ENCODE measurements at places on chromosomes 1 and 21.

GRCh38 chr1:43809097-43809673, 101.8 kb downstream of the ST3GAL3 start:
- no peak overlapping the region for H3K27ac ChIP-seq
- no peaks in the 10 kb centered on the region for H3K27me3 ChIP-seq
- H3K4me3 ChIP-seq: no peak overlapping the region
- peaks cover 4% of the 10 kb centered on the region for H3K4me1 ChIP-seq

DNA sequence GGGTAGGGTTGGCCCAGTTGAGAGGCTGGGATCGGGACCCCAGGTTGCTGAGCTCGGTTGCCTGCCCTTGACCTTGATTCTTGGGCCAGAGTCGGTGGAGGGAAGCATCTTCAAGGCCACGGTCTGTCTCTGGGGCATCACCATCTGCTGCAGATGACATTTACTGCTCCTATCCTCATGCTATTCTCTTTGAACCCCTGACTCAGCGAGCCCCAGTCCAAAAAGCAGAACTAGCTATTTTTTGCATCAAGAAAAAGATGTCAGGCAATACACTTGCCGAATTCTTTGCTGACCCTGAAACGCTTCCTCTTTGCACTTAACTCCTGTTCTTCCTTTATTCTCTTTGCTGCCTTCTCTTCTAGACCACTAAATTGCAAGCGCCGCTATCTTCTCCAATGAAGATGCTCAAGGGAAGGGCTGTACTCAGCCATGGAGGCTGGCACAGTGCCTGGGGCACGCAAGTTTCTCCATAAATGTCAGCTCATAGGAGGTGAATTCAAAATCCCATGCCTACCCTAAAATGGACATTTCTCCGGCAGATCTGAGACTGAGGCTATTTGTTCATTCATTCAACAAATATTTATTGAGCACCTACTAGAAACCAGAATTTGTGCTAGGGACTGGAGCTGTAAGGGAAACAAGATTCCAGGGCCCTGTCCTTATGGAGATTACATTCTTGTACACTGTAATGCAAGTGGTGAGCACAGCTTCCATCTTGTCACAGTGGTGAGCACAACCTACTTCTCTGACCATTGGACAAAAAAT, 20.5 kb upstream of the CAPZB start:
- H3K4me1 ChIP-seq: no peaks in the 10 kb centered on the region
- H3K4me3 ChIP-seq: no peak overlapping the region
- no peak overlapping the region for H3K27ac ChIP-seq
- DNase-seq: no peak

- H3K4me3 ChIP-seq: no peak overlapping the region
- no peaks in the 10 kb centered on the region for H3K36me3 ChIP-seq
- no peak for DNase-seq
- H3K4me1 ChIP-seq: no peaks in the 10 kb centered on the region
These were observed 91.8 kb upstream of the GJB5 start for GRCh38 chr1:34663031-34663430.

- H3K27me3 ChIP-seq: no peaks in the 10 kb centered on the region
- H3K4me3 ChIP-seq: peak within 1 kb of the TSS; percentile 95
- peaks cover 25% of the 10 kb centered on the region for H3K4me1 ChIP-seq
- peak within 1 kb of the TSS; percentile 62 for H3K27ac ChIP-seq
- H3K36me3 ChIP-seq: peaks cover 9% of the 10 kb centered on the region
These were observed at the start of gene PEX11B for GRCh38 chr1:145918144-145918991. Gene PEX11B (minus strand): TSS chr1:145918717. CDS start chr1:145918688, 29 bp downstream.

DNA sequence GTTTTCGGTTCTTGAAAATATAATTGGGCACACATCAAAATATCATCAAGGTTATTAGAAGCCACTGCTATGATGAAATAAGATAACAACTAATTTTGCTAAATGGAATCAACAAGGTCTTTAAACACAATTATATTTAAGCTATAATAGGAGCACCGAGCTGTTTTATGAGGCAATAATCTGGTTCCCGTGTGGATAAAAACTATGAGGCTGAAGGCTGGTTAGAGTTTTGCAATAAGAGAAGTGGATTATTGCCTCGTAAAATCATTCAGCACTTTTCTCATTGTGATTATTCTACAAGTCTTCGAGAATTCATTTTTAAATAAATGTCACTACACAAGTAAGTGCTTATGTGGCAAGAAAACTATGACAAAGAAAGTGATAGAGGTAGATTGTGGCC, 975.7 kb upstream of the ADGRL2 start:
- no peak for DNase-seq
- H3K4me3 ChIP-seq: no peak overlapping the region
- H3K4me1 ChIP-seq: no peaks in the 10 kb centered on the region
- no peak overlapping the region for H3K27ac ChIP-seq
- no peaks in the 10 kb centered on the region for H3K36me3 ChIP-seq

DNA sequence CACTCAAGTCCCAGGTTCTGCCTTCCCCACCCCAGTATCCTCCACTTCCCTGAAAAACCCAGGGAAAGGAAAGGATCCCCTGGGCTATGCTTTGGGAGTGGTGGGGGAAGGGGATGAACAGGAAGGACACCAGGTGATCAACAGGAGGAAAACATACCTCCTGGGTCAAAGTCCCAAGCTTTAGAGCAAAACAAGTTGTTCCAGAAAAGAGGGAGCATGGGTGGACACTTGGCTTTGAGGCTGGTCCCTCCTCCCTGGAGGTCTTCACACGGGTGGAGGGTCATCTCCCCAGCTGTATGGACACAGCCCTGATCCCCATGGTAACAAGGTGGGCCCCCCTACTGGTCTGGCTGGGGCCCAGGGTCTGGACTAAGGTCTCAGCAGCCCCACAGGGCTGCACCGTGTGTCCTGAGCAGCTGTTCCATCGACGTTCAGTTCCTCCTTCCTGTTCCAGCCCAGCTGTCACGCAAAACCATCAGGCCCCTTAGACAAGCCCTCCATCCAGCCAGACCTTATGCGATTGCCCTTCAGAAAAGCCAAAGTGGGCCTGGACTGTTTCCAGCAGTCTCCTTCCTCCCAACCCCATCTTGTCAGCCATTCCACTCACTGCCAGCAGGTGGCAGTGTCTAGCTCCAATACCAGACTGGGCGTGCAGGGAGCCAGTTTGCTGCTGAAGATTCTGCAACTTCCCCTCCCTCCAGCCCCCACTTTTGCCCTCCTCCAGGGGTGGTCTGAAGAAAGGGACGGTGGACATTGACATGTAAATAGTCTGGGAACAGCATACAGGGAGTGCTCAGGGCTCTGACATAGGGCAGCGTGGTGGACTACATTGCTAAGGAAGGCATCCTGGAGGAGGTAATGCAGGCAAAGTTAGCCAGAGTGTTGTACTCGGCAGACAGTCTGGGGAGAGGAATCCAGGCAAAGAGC, 2.9 kb upstream of the PDZK1IP1 start:
- peak; percentile 42 for DNase-seq
- no peak overlapping the region for H3K27ac ChIP-seq
- peaks cover 3% of the 10 kb centered on the region for H3K4me1 ChIP-seq
- no peaks in the 10 kb centered on the region for H3K36me3 ChIP-seq
- no peak overlapping the region for H3K4me3 ChIP-seq
- H3K27me3 ChIP-seq: no peaks in the 10 kb centered on the region

GRCh38 chr21:45297329-45297728, 9.6 kb upstream of the POFUT2 start:
- H3K4me3 ChIP-seq: no peak overlapping the region
- no peaks in the 10 kb centered on the region for H3K36me3 ChIP-seq
- H3K27me3 ChIP-seq: no peaks in the 10 kb centered on the region
- H3K27ac ChIP-seq: no peak overlapping the region

- no peaks in the 10 kb centered on the region for H3K27me3 ChIP-seq
- no peak overlapping the region for H3K4me3 ChIP-seq
- peaks cover 5% of the 10 kb centered on the region for H3K4me1 ChIP-seq
- no peak for DNase-seq
- no peaks in the 10 kb centered on the region for H3K36me3 ChIP-seq
These were observed 2.7 kb upstream of the CACYBP start for GRCh38 chr1:174997041-174997440.

GRCh38 chr1:244680667-244681066, 27.7 kb downstream of the DESI2 start:
- no peaks in the 10 kb centered on the region for H3K36me3 ChIP-seq
- no peaks in the 10 kb centered on the region for H3K4me1 ChIP-seq
- no peak overlapping the region for H3K27ac ChIP-seq
- no peaks in the 10 kb centered on the region for H3K27me3 ChIP-seq
- no peak for DNase-seq

- DNase-seq: no peak
- H3K27ac ChIP-seq: no peak overlapping the region
- H3K27me3 ChIP-seq: no peaks in the 10 kb centered on the region
- H3K4me3 ChIP-seq: no peak overlapping the region
- H3K36me3 ChIP-seq: no peaks in the 10 kb centered on the region
These were observed 313.0 kb downstream of the RWDD3 start for GRCh38 chr1:95547005-95547404.

- DNase-seq: no peak
- no peak overlapping the region for H3K4me3 ChIP-seq
- H3K27ac ChIP-seq: no peak overlapping the region
- no peaks in the 10 kb centered on the region for H3K27me3 ChIP-seq
These were observed 179.9 kb downstream of the HMCN1 start for GRCh38 chr1:185914089-185914488.

DNA sequence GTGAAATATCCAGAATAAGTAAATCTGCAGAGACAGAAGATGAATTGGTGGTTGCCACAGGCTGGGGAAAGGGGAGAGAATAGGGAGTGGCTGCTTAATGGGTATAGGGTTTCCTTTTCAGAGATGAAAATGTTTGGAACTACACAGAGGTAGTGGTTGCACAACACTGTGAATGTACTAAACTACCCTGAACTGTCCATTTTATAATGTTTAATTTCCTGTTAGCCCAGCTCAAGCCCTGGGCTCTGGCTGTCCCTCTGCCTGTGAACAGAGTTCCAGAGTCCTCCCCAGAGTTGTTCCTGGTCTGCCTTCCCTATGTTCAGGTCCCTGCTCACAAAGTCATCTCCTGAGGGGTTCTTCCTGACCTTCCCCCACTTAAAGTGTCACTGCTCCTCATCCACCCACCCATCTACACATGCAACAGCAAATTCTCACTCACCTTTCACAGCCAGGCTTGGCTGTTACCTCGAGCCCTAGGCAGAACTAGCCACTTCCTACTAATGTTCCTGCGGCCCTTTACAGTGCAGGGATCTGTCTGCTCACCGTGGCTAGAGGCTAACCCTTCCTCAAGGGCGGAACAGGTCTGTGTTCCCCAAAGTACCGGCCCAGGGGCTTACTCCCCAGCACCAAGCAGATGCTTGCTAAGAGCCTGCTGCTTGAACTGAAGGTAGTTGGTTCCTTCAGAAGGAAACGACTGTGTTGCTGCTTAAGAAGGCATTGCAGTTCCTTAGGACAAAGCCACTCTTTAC, 22.4 kb downstream of the DHCR24 start:
- no peak overlapping the region for H3K27ac ChIP-seq
- DNase-seq: no peak
- H3K4me1 ChIP-seq: peaks cover 20% of the 10 kb centered on the region
- H3K27me3 ChIP-seq: no peaks in the 10 kb centered on the region
- H3K4me3 ChIP-seq: no peak overlapping the region

GRCh38 chr1:222691016-222691415, 21.3 kb downstream of the AIDA start:
- no peak for DNase-seq
- peaks cover 6% of the 10 kb centered on the region for H3K36me3 ChIP-seq
- H3K27ac ChIP-seq: no peak overlapping the region
- no peaks in the 10 kb centered on the region for H3K27me3 ChIP-seq
- no peak overlapping the region for H3K4me3 ChIP-seq

- H3K4me3 ChIP-seq: no peak overlapping the region
- peaks cover 15% of the 10 kb centered on the region for H3K4me1 ChIP-seq
- no peak for DNase-seq
These were observed 154.9 kb upstream of the TIAM1 start for GRCh38 chr21:31498985-31499384.

DNA sequence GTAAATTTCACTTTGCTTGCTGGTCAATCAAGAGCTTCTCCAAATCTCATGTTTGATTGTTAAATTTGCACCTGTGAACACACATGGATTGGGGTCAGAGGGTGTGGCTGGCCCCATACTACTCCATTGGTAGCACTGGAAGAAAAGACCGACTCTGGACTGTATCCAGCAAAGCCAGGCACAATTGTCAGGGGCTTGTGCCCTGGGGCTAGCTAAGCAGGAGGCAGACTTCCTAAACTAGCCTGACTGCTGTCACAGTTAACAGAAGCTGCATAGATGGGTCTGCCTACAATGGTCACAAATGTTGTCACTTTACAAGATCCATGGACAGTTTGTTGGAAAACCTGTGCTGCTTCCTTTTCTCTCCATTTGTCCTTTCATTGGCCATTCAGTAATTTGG, 421.0 kb downstream of the DSCAM start:
- H3K36me3 ChIP-seq: no peaks in the 10 kb centered on the region
- H3K4me3 ChIP-seq: no peak overlapping the region
- no peaks in the 10 kb centered on the region for H3K4me1 ChIP-seq
- no peak for DNase-seq

GRCh38 chr1:212899845-212900244, 41.8 kb downstream of the FLVCR1 start:
- no peak overlapping the region for H3K4me3 ChIP-seq
- H3K4me1 ChIP-seq: no peaks in the 10 kb centered on the region
- H3K27me3 ChIP-seq: no peaks in the 10 kb centered on the region
- H3K36me3 ChIP-seq: peaks cover 8% of the 10 kb centered on the region

DNA sequence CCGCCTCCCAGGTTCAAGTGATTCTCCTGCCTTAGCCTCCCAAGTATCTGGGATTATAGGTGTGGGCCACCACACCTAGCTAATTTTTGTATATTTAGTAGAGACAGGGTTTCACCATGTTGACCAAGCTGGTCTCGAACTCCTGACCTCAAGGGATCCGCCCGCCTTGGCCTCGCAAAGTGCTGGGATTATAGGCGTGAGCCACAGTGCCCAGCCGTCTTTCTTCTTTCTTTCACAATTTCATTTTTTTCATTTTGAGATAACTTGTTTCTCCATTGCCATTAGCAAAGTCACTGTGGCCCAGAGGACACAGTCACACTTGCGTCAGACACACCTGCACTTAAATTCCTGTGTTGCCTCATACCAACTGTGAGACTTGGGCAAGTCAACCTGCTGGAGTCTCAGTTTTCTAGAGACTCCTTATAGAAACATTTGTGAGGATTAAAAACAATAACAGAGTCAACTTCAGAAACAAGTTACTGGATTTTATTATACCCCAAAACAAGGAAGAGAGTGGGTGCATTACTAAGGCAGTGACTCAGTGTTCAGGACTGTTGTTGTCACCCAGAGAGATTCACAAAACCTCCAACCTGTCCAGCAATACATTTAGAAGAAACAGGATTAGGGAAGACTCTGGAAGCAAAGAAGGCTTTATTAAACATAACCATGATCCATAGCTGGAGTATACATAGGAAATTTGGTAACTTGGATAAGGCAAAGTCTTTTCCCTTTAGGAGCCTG, 2.6 kb downstream of the TEDDM1 start:
- no peak overlapping the region for H3K27ac ChIP-seq
- H3K36me3 ChIP-seq: no peaks in the 10 kb centered on the region
- no peak for DNase-seq
- H3K4me1 ChIP-seq: peaks cover 3% of the 10 kb centered on the region

- 0 out of 2 replicates have a peak, but pooled peaks cover 3% of the 10 kb centered on the region for H3K27me3 ChIP-seq
- H3K4me3 ChIP-seq: no peak overlapping the region
- H3K27ac ChIP-seq: no peak overlapping the region
These were observed 3.7 kb downstream of the OPRD1 start for GRCh38 chr1:28815533-28816185.

GRCh38 chr1:231059566-231060193, 19.6 kb upstream of the FAM89A start:
- H3K27me3 ChIP-seq: no peaks in the 10 kb centered on the region
- DNase-seq: no peak
- H3K4me1 ChIP-seq: peaks cover 42% of the 10 kb centered on the region
- H3K4me3 ChIP-seq: no peak overlapping the region
- no peaks in the 10 kb centered on the region for H3K36me3 ChIP-seq
- H3K27ac ChIP-seq: no peak overlapping the region

- H3K4me1 ChIP-seq: peaks cover 11% of the 10 kb centered on the region
- no peak overlapping the region for H3K4me3 ChIP-seq
- no peak for DNase-seq
- no peak overlapping the region for H3K27ac ChIP-seq
- H3K27me3 ChIP-seq: no peaks in the 10 kb centered on the region
These were observed 71.4 kb downstream of the UCK2 start for GRCh38 chr1:165898837-165899236.

Data from HCT116 (cell line).